ENCODE measurements at places on chromosomes 7 and 10.

DNA sequence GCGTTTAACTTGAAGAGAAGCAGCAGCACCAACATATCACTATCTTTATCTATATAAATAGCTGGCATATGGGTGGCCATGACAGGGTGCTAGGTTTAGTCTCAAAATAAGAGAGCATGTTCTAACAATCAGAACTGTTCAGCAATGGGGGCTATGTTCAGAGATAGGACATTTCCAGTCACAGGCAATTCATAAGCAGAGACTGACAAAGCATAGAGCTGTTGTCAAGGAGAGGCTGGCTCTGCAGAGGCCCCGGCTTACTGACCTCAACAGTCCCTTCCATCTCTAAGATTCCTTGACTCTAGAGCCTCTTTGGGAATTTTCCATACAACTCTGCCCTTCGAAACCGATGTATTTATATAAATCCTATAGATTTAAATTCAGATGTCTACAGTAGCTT is 17.2 kb downstream of the ANK3 start:
- DNase-seq: no peak

DNA sequence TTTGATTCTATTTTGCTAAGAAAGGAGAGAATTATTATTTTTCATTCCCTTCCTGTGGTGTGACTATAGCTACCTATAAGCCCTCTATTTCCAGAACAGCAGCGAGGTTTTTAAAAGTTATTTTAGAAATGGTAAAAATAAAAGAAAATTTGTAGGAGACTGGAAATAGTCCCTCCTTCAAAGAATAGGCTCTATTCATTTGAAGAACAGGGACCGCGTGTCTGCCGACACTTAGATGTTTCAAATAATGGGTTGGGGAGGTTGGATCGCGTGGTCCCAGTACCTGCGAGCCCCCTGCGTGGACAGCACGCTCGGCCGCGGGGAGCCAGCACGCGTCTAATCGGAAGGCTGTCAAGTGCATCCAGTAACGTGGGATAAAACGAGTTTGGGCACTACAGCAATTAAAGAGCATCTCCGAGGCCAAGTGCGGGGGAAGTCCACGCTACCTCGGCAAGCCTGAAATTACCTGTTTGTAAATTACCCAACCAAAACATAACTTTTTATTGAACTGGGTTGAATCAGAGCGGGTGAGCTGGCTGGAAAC is 1.0 kb downstream of the CACNA2D1 start:
- DNase-seq: peak; percentile 39

DNA sequence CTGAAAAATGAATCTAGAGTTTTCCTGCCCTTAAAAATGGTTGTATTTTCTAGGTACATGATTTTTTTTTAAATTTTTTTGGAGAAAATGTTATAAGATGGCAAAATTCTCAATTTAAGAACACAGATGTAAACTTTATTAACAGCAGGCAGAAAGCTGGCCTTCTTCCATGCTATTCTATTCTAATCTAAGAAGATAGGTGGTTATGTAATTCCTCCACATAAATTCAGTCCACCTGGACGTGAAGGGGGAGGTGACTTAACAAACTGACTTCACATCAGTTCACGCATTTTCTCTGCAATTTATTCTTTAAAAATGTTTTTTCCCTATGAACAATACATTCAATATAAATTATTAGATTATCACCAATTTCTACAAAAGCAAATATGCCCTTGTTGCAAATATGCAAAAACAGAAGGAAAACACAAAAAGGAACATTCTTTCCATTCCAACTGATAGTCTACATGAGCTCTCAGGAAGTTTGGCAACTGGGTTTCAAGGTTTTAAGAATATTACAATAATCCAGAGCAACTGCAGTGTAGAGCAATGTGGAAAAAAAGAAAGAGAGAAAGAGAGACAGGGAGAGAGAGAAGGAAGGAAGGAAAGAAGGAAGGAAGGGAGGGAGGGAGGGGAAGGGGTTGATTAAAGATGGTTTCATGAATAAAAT is 76.8 kb downstream of the HIBADH start:
- DNase-seq: no peak

GRCh38 chr7:151684408-151685175 is 164.9 kb upstream of the RHEB start:
- no peak for DNase-seq

- no peak for DNase-seq
Observed at GRCh38 chr10:373015-373414, 237.8 kb downstream of the ZMYND11 start.

- DNase-seq: no peak
Observed at GRCh38 chr10:72685264-72685921, 6.5 kb upstream of the MCU start.

DNA sequence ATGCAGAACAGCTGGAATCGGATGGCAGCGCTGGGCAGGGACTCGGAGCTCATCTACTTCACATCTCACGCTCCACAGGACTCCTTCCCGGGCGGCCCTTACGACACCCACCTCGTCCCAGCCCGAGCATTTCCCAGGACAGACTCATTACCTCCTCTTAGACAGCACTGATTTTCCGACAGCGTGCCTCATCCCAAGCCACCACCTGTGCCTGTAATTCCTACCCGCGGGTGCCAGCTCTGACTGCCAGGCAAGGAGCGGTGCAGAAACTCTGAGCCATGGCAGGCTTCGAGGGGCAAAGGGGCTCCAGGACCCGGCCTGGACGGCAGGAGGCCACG is 25.6 kb downstream of the GPER1 start:
- no peak for DNase-seq

- DNase-seq: no peak
Observed at GRCh38 chr10:118332948-118333710, 9.0 kb downstream of the FAM204A start.

DNA sequence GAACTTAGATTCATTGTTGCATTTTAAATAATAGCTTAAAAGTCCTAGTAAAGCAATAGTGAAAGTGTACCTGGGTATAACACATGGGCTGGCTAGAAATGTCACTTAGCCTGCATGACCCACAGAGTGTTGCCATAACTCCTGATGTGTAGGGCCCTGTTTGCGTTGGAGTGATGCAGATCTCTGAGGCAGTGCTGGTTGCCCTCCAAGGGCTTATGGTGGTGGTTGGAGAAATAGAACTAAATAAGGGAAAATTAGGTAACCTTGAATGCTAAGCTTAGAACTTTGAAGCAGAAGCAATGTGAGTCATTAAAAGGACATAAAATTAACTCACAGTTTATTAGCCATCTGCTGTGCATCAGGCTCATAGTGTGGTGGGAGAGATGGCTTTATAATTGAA is 105.7 kb downstream of the CCNY start:
- DNase-seq: no peak

DNA sequence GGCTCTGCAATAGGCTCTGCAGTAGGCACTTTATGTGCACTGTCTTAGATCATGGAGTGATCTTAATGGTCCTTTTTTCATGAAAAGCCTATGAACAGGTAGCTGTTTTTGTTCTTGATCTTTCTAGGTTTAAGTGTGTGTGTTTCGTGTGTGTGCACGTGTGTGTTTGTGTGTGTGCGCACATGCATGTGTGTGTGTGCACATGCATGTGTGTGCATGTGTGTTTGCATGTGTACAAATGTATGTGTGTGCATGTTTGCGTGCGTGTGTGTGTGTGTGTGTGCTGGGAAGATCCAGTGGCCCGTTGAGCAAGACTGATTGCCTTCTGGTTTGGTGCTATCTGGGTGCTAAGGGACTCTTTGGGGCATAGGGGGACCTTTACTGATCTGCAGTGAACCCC is 334.8 kb downstream of the GLRX3 start:
- DNase-seq: no peak

DNA sequence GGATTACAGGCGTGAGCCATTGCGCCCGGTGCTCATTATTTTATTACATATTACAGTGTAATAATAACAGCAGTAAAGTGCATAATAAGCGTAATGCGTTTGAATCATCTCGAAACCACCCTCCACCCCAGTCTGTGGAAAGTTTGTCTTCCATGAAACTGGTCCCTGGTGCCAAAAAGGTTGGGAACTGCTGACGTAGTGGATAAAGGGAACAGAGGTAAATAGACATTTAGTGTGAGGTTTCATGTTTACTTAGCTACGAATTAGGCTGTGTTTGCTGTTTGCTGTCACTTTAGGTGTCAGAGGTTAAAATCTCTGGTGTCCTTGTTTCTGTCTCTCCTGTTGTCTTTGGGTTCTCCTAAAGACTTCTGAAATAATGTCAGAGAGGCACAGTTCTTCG is 60.3 kb upstream of the SLC39A12 start:
- no peak for DNase-seq

DNA sequence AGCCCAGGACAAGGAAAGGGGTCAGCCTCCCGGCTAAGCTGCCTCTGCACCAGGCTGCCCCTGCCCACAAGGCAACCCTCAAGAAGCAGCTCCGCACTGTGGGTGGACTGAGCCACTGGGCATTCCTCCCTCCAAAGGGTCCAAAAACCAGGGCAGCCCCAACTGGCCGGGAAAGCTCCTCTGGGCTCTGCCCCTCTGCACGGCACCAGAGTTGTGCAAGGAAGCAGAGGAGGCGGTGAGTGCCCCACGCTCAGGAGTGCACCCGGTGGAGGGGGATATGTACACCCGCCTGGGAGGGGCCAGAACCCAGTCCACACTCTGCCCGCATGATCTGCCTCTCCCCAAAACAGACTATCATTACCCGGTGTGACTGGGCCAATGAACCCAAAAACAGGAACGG is 43.8 kb downstream of the PTPRN2 start:
- DNase-seq: no peak

- no peak for DNase-seq
Observed at GRCh38 chr7:83248000-83248399, 85.3 kb upstream of the PCLO start.

DNA sequence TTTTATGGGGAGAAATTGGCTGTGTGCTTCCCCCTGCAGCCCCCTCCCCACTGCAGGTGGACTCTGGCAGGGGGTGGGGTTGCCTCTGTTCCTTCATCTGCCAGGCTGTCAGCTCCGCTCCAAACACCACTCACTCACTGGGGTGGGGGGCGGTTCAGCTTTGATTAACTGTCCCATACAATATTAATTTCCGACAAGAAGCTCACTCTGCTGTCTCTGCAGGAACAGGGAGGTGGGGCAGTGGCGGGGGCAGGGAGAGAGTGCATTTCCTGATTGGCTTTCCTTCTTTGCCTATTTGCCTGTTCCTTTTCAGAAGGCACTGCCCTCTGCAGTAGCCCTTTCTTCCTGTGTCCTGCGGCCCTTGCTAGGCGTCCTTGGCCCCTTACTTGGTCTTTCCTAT is 500.8 kb downstream of the PLXNA4 start:
- DNase-seq: no peak

GRCh38 chr7:25788961-25789620 is 362.9 kb upstream of the NFE2L3 start:
- DNase-seq: no peak

DNA sequence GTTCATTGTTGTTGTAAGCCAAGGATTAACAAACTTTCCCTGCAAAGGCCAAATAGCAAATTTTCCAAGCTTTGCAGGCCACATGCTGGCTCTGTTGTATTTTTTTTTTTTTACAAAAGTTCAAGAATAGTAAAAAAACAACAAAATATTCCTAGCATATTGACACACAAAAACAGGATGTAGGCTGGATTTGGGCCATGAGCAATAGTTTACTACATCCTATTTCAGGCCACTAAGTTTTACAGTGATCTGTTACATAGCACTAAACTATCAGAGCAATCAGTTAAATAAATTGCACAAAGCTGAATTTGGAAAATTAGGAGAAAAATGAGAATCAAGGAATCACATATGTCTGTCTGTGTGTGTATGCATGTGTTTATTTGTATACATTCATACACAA is 491.8 kb upstream of the GHITM start:
- DNase-seq: no peak

- no peak for DNase-seq
Observed at GRCh38 chr10:16491933-16492332, 29.7 kb downstream of the C1QL3 start.

- no peak for DNase-seq
Observed at GRCh38 chr10:108090476-108091215, 926.1 kb upstream of the SORCS1 start.

DNA sequence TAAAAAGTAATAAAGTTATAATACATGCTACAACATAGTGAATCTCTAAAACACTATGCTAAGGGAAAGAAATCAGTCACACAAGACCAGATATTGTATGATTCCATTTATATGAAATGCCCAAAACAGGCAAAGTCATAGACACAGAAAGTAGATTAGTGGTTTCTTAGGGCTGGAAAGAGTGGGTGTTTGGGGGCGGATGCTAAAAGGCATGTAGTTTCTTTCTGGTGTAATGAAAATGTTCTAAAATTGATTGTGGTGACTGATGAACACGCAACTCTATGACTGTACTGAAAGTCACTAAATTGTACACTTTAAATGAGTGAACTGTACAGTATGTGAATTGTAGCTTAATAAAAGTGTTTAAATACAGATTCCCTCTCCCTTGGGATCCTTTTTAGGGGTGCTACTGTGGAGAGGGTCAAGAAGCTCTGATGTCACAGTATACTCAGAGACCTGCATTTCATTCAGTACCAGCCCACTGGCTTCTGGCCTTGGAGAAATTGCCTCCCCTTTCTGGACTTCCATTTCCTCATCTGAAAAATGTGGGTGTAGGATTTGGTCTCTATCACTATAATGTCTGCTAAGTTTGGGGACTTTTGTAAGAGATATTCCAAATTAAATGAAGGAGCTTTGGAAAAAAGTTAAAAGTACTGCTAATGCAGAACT is 46.4 kb downstream of the AOAH start:
- no peak for DNase-seq

GRCh38 chr10:1416456-1417037 is 320.8 kb downstream of the ADARB2 start:
- DNase-seq: no peak

GRCh38 chr7:120864141-120864900 is 6.4 kb upstream of the TSPAN12 start:
- DNase-seq: no peak

- DNase-seq: no peak
Observed at GRCh38 chr7:46129831-46130230, 208.8 kb upstream of the IGFBP3 start.

GRCh38 chr10:131636841-131637724 is 263.7 kb upstream of the PPP2R2D start:
- no peak for DNase-seq
